Fibroblast of the aortic adventitia (primary cell): ENCODE measurements at places on chromosomes 4 and X. TPM values are rescaled to one million over a fixed set of nuclear protein-coding genes. Genes with fewer than 3 reads are reported as not detected.
A peak's percentile ranks its signal among the peaks of the same experiment; 100 is the strongest.

DNA sequence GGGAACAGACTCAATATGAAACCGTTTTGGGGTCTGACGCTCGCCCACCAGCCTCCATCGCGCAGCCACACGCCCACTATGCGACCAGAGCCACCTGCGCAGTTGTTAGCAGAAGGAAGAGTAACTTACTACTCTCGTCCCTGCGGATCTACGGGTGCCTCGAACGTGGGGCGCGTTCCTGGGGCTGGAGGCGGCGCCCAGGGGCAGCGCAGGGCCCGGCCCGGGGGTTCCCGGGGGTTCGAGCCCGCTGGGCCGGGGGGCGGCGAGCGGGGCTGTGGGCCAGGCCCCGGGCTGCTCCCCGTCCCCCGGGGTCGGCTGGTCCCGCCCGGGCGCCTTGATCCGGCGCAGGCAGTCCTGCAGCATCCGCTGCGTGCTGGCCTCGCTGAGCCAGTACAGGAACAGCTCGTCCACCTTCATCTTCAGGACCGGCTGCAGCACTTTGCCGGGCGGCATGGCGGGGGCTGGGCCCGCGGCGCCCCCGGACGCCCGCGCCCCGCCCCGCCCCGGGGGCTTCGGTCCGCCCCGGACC is 404 bp downstream of the PPP2R3B start:
- DNase-seq, result no peak

DNA sequence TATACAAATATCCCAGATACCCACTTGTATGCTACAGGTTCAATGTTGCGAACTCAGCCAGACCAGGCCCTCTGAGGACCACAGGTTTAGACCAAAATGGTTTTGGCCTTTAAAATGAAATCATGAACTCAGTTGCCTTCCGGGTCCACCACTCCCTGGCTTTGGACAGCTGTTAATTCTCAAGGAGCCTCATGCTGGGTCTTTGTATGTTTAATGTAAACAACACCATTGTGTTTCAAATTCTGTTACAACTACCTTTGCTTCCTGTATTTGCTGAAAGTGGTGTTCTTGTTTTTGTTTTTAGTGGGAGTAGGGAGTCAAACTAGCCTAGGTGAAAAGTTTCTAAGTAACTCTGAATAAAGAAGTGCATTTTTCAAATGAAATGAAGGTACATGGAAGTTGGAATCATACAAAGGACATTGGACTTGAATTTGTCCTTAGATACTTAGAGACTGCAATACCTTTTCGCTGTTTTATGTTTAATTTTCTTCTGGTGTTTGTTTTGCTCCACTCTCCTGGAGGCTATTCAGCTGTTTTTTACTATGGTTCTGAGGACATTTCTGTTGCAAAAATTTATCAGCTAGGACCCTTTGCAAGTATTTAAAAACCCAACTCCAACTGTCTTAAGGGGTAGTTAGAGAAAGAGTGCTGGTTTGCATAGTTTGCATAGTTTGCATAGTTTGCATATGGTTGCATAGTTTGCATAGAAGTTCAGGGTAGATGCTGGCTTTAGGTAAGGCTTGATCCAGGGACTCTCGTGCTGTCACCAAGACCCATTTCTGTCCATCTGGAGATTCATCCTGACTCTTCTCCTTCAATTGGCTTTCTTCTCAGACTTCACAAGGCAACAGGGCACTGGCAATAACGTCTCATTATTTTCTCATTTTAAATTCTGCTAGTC is 70.1 kb downstream of the MID1IP1 start:
- DNase-seq, result no peak

DNA sequence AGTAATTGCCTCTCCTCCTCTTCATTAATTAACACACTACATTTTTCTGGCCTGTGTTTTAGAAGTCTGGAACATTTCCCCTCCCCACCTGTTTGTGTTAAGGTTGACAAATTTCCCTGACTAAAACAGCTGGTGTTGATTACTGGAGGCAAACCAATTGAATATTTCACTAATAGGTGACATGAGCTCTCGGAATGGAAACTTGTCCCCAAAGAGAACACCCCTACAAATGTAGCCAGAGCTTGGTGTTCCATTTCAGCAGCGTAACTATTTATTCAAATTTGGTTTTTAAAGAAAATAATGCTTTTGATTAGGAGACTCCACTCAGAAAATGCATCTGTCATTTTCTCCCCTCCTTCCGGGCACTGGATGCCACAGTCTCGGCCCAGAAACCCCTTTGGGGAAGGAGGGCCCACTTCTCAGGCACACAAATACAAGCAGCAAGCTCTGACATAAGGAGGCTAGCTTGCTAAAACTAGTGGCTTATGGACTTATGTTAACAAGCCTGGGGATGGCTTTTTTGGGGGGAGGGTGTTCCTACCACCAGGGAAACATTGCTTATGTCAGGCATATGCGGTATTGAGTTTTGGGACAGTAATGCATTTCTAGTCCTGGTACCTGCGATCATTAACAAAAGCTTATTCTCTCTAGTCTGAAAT is 2.2 kb downstream of the RNF150 start:
- no peak for DNase-seq

GRCh38 chr4:81527115-81527514 is 55.4 kb upstream of the RASGEF1B start:
- DNase-seq, result no peak

GRCh38 chr4:106602711-106603110 is 234.1 kb upstream of the GIMD1 start:
- no peak for DNase-seq

MAGEB17 gene
- total RNA-seq, result not detected in 2 replicates

GRCh38 chrX:151776181-151776731 is 41.7 kb downstream of the CNGA2 start:
- no peak for DNase-seq

- DNase-seq, result no peak
These were observed 85.1 kb upstream of the SHOX start for GRCh38 chrX:545452-545885.

DNA sequence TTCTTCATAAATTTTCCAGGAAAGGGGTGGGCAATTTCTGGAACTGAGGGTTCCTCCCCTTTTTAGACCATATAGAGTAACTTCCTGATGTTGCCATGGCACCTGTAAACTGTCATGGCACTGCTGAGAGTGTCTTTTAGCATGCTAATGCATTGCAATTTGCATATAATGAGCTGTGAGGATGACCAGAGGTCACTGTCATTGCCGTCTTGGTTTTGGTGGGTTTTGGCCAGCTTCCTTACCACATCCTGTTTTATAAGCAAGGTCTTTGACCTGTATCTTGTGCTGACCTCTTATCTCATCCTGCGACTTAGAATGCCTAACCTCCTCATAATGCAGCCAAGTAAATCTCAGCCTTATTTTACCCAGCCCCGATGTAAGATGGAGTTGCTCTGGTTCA is 577.8 kb downstream of the NLGN4X start:
- no peak for DNase-seq

DNA sequence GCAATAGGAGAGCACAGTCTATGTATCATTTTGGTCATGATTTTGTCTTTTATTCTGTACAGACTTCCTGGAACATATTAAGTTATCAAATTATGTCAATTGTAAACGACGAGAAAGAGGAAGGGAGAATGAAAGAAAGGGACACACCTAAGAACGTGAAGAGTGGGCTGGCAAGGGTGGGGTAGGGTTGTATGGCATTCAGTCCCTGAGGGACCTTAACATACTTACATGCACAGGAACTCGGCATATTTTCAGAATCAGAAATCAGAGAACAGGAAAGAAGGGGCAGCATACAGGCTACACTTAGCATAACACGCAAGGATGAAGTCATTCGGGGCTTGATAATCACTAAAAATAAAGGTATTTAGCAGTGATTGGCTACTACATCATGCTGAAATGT is 1375.0 kb upstream of the ADGRL3 start:
- DNase-seq, result no peak

DNA sequence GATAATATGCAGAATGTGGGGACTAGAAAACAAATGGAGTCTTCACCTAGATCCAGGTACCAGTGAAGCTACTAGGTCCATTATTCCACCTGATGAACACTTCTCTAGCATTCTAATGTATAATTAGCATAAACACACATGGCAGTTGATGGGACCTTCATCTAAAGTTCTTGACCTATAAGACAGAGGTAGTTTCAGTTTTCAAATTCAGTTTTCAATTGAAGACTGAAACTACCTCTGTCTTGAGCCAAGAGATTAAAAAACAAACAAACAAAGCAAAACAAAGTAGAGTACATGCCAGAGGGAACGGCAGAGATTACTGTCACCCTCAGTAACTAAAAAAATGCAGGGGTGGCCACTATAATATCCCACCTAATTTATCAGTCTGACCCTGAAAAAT is 199.9 kb upstream of the NEIL3 start:
- no peak for DNase-seq

UCP1 gene
- total RNA-seq, result not detected in 2 replicates

DNA sequence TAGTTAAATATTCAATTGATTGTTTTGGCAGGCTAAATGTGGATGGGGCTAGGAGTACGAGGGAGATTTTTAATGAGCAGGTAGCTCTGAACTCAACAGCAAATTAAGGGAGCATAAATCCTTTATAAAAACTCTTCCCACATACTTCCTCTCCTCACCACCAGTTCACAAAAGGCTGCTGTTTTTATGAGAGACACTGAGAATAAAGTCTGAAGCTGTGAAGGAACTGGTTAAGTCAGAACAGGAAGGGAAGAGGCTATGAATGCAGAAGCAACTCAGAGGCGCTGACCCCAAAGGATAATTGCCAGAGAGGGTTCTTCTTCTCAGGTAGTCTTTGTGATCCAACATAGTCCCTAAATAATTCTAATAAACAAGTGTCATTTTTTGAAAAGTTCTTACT is 406.1 kb downstream of the GPM6A start:
- no peak for DNase-seq

DNA sequence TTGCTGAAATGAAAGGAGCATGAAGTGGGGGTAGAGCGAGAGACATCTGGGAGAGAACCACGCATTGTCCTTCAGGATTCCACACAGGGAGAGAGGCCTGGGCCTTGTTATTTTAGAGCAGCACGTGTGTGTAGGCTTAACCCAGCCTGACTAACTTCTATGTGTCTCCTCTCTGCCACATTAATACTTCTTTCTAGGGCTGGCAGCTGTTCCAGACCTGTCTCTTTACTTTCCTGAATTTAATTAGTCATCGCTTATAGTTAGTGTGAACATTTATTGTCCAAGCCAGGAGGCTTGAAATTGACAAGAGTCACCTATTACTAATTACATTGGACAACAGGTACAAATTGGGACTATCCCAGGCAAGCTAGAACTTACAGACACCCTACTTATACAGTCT is 51.3 kb downstream of the SMAD1 start:
- DNase-seq, result no peak

- peak; percentile 65 for DNase-seq
These were observed 119.0 kb upstream of the MYOZ2 start for GRCh38 chr4:119016636-119017035.

FDCSP gene
- not detected in 2 replicates for total RNA-seq

TMEM156 gene
- 0.18 TPM in 1 of 2 replicates, not detected in the other for total RNA-seq

- DNase-seq, result no peak
These were observed 1048.4 kb downstream of the NLGN4X start for GRCh38 chrX:5180135-5180741.

PPM1K gene
- total RNA-seq, result 11.1 and 144 TPM in 2 replicates

C4orf50 gene
- total RNA-seq, result 0.08 TPM in 1 of 2 replicates, not detected in the other

- DNase-seq, result no peak
These were observed 376.5 kb downstream of the CCSER1 start for GRCh38 chr4:90503677-90504076.

DNA sequence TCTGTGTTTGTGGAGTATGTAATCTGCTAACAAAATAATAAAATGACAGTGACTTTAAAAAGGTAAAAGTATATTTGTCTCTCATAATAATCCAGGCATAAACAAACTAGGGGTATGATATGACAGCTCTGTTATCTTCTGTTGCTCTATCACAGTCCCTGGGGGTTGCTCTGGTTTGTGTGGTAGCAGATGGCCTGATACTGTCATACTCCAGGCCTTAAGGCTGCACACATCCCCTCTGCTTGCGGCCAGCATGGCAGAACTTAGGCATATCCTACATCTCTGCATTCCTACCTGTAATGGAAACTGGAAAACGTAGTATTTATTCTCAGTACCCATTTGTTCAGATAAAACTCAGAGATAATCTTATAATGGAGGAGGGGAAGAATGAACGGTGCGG is 117.9 kb upstream of the HAND2 start:
- no peak for DNase-seq
